ENCODE measurements at places on chromosomes 12 and 14.

DNA sequence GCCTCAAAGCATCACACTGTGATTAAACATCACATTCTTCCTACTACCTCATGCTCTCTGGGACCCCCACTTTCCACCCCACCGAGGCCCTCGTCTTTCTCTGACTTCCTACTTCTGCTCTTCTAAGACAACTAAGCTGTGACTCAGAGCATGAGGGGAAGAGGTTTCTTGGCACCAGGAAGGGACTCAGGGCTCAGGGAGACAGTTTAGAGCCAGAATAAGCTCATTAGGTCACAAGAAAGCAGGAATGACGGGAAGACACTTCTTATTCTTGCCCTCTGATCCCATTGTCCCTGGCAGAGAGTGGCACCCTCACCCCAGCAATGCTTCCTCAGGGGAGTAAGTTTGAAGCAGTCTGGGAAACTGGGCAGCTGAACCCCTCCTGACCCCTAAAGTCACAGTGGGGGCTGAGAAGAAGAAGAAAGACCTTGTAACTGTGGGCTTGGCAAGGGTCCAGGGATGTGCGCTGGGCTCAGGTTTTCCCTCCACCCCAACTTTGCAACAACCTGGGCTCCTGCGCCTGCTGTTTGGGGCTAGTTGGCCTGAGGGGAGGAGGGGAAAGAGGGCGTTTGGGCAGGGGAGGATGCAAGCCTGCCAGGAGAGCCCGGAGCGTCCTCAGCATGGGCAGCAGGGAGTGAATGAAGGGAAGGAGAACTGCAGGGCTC, 64.6 kb upstream of the ACTN1 start:
- no peak for DNase-seq

GRCh38 chr14:38070061-38070588, 137.6 kb upstream of the SSTR1 start:
- no peak for DNase-seq

DNA sequence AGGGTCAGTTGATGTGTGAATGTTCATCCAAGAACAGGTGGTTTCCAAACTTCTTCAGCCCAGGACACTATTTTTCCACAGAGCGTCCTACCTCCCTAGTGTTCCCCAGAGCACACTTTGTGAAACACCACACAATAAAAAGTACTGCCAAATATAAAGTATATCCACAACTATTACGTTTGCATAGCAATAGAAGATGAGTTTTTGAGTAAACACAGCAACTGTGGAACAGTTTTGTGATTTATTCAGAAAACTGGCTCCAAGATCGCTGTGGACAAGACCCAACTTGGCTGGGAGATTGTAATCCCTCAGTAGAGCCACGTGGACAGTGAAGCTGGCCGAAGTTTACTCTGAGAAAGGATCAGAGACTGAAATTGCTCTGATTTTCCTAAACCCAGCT, 14.5 kb upstream of the MAP1LC3B2 start:
- DNase-seq, result no peak

DNA sequence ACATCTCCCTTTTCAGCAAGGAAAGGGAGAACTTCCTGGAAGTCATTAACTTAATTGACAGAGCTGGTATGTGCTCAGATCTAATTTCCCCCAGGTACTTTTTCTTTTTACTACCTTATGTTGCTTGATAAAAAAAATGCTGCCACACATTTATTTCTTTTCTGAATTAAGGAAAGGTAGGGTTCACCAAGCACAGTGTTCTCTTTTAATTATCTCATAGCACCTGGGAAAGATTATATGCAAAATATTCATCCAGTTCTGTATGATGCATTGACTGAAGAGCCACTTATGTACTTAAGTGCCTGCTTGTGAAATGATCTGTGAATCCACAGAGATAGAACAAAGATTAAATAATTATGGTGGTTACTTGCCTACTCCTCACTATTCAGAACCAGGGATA, 25.1 kb downstream of the KCNC2 start:
- no peak for DNase-seq

DNA sequence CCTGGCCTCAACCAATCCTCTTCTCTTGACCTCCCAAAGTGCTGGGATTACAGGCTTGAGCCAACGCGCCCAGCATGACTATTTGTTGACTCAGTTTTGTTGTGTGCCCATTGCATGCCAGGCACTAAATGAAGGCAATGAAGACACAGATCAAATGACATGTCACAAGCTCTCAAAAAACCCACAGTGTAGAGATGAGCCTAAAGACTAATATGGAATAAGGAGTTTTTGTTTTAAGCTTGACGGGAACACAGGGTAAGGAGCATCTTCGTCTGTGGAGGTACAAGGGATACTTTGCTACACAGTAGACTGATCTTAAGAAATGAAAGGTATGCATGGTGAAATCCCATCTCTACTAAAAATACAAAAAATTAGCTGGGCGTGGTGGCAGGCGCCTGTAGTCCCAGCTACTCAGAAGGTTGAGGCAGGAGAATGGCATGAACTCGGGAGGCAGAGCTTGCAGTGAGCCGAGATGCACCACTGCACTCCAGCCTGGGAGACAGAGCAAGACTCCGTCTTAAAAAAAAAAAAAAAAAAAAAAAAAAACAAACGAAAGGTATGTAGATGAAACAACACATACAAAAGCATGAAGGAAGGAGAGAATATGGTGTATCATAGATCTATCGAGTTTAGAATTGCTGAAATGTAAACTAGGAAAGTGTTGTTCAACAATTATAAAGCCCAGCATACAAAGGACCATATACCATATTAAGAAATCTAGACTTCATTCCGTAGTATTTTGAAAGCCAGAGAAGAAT, 122.1 kb upstream of the PTPRB start:
- no peak for DNase-seq

DNA sequence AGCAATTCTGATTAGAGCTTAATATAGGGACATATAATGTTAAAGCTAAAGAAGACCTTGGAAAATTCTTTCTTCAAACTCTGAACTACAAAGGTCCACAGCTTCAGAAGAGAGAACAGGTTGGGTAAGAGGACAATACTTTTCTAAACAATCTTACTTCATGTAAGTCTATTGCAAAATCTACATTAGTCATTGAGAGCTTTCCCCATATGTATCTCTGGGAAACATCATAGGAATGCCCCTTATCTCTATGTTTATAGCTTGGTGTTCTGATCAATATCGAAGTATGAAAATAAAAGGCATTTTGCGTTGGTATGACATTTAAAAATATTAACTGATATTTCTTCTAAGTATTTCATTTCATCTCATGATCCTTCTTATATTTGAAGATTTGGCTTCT, 962.6 kb downstream of the AACS start:
- DNase-seq, result no peak

GRCh38 chr12:105995961-105996431, 142.8 kb downstream of the NUAK1 start:
- DNase-seq, result no peak

DNA sequence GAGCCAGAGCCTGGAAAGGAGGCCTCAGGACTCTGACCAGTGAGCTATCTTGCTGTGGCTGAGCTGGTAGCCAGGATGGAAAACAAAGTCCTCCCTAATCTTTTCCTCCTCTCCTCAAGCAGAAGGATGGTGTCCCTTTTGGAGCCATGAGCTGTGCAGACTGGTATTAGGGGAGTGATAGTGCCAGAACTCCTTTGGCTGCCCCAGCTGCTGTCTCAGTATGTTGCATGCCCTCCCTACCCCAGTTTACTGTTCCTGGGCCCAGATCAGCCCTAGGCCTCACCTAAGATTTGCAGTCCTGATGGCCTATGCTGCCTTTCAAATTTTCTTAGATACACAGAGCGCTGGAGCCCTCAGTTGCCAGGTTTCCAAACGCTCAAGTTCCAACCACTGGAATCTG, 150.3 kb upstream of the ALG10B start:
- no peak for DNase-seq

- peak; percentile 62 for DNase-seq
Measured at GRCh38 chr12:47080725-47081502, 1.2 kb upstream of the AMIGO2 start.

DNA sequence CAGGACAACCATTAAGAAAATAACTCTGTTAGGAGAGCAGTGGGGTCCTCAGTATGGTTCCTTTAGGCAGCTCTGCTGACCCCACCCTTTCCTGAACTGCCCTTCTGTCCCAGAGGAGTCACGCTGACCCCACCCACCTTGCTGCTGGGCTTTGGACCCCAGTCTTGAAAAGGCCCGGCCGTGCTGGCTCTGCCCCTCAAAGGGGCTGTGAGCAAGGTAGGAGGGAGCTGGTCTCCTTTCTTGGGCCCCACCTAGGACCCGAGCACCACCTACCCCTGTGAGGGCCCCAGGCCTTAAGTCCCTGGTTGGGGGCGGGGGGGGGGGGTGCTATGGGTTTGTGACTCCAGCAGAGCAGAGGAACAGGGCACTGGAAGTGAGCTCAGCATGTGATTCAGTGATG, 171.1 kb downstream of the MON2 start:
- no peak for DNase-seq

All from CD4-positive, alpha-beta T cell treated with Interleukin-6 for 4 hours (primary cell).